Effector CD8-positive, alpha-beta T cell (primary cell): ENCODE measurements at places on chromosomes 6 and 20.

GRCh38 chr6:122614303-122614702, 4.1 kb downstream of the PKIB start:
- DNase-seq = no peak

- DNase-seq = no peak
These were observed 12.2 kb upstream of the OSER1 start for GRCh38 chr20:44222633-44223368.

GRCh38 chr20:21509079-21509596, 4.7 kb downstream of the NKX2-2 start:
- no peak for DNase-seq

- DNase-seq = no peak
These were observed 13.9 kb downstream of the ADISSP start for GRCh38 chr20:3753501-3754275.

- no peak for DNase-seq
These were observed 98.4 kb upstream of the PREP start for GRCh38 chr6:105501246-105501645.

GRCh38 chr6:113837170-113837569, 20.0 kb upstream of the MARCKS start:
- DNase-seq = no peak

GRCh38 chr6:11412011-11412424, 125.5 kb upstream of the TMEM170B start:
- no peak for DNase-seq

- DNase-seq = no peak
These were observed 3.6 kb upstream of the PRPH2 start for GRCh38 chr6:42726026-42726425.

GRCh38 chr6:150617062-150617461, 17.4 kb downstream of the PLEKHG1 start:
- DNase-seq = no peak

DNA sequence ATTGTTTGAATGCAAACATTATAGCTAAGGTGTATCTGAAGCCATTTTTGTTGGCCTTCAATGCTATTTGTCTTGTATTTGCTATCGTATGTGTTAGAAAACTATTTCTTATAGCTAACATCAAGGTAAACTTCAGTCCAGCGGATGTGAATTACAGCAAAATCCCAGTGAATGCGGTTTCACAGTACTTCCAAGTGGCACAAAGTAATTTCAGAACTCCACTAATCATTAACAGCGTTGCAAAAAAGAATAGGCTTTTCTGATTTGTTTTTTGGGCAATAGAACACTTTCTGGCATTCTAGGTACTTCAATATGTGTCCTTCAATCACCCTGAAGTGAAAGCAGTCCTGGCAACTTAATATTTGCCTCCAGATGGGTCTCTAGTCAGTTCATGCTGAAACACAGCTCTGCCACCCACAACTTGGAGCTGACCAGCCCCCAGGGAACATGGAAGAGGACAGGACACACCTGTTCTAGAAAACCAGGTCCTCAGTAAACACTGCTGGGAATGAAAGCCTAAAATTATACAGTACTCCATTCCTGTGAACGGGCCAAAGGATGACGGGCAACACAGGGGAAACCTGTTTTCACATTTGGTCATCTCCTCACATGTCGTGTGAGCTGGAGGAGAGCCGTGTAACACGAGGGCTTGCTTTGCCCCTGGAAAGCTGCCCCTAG, 9.7 kb upstream of the MRPS10 start:
- DNase-seq = no peak

GRCh38 chr6:90098001-90098531, 198.6 kb downstream of the BACH2 start:
- DNase-seq = no peak

- DNase-seq = no peak
These were observed 20.8 kb downstream of the SHLD1 start for GRCh38 chr20:5770987-5771318.

DNA sequence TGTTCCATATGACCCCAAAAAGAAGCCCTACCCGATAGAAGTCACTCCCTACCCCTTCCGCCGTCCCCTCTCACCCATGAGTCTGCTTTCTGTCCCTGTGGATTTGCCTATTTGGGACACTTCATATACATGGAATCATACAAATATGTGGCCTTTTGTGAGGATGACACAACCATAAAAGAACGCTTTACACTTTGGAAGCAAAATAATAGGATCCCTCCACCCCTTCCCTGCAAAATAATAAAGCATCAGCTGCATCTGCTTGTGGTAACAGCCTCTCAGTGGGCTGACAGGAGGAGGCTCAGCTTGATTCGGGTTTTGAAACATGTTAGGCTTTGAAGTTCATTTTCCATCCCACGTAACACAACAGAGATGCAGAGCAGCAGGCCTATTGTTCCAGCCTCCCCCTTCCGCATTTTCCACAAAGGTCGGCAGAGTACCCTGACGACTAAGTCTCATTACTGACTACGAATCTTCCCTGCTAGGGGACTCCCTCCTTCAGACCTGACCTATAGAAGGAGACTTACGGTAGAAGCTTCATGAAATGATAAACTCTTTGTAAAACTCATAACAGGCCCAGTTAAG, 99.1 kb downstream of the ALDH8A1 start:
- DNase-seq = no peak

DNA sequence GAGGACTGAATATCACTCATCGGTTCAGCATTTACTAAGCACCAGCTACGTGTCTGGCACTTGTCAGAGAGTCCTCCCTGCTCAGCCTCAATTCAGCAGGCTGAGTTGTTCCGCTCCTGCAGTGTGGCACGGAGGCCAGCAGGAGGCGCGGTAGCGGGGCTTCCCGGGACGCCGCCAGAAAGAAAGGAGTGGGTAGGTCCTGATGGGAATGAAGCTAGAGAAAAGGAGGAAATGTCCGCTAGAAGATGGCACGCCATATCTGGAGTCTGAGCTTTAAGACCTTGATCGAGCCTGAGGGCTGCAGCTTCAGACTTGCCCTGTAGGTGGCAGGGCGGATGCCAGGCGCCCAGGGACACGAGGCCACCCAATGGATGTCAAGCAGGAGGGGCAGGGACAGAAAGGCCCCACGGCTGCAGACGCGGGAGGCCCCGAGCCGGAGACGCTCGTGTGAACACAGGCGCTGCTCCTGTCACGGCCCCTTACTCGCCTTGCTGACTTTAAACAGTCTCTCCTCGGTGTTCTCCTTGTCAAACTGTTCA, 18.7 kb downstream of the SERPINB6 start:
- no peak for DNase-seq

GRCh38 chr6:158653577-158654354, 3.9 kb downstream of the SYTL3 start:
- DNase-seq = peak; percentile 79

GRCh38 chr6:143806282-143807102, 36.6 kb upstream of the LTV1 start:
- no peak for DNase-seq

GRCh38 chr20:32484958-32485769, 100.0 kb downstream of the NOL4L start:
- DNase-seq = peak; percentile 56

- DNase-seq = no peak
These were observed 296.7 kb downstream of the TFAP2C start for GRCh38 chr20:56925831-56926170.

DNA sequence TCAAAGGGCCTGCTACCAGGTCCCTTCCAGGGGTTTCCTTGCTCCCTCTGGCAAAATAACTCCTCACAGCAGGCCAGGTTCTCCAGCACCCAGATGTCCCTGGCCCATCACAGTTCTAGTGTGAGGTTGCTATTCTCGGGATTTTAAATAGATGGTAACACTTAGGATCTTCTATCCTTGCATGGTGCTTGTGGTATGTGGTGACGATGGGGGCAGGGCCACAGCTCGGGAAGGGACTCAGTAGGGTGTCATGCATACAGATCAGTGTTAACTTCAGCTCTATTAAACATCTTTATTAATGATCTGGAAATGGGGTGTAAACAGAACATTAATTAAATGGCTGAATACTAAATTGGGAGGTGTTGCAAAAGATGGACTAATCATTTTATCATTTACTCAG, 323.8 kb downstream of the QKI start:
- no peak for DNase-seq

DNA sequence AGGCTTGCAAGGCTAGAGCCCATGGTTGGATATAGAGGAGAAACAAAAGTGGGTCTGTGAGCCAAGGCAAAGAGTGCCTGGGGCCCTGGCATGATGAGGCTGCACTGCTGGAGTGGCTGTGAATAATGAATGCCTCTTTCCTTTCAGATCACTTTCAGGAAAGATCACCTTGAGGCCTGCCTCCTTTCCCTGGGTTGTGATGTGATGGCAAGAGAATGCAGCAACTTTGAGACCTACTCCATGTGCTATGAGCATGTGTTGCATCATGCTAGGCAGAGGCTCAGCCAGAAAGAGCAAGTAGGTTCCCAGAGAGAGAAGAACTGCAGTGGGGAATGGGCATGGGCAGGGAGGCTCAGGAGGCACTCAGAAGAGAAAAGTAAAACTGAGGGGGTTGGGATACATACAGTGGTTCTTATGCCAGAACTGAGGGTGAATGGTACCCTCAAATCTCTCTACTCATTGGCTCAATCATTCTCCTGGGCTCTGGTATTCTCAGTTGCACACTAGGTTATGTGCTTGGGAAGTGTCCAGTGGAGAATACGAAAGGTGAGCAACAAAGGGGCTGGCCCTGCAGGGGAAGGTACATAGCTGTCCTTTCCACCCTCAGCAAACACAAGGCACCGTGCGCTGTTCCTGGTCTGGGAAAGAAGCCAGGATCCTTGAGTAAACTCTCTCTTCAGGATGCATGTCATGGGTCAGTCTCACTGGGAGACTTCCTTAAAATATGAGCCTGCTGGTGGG, 45.9 kb downstream of the CD164 start:
- no peak for DNase-seq

DNA sequence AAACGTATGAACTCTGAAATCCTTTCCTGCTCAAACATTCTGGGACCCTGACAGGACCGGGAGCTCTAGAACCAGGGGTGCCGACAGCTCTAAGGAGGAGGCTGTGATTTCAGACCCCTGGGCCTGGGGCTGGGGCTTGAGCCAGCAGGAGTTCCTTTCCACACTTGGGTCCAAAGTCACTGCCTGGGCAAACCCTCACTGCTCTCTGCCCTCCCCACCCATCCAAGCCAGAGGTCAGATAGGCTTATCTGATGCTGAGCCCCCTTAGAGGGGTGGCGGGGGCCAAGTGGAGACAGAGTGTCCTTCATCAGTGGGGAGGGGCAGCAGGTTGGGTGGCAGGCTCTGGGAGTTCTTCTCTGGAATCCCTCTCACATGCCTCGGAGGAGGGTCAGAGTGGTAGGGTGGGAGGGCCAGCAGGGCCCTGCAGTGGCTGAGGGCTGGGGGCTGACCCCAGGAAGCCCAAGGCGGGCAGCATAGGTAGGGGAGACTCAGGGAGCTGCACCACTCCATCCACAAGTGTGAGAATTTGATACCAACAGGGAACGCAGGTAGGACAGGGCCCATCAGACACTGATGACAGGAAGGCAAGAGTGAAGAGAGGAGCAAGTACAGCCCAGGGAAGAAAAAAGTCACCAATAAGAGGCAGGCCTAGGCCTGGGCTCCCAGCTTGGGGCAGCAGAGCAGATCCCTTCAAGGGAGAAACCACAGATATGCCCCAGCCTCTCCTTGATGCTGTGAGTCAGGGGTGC, 121.0 kb downstream of the MRPL14 start:
- no peak for DNase-seq

DNA sequence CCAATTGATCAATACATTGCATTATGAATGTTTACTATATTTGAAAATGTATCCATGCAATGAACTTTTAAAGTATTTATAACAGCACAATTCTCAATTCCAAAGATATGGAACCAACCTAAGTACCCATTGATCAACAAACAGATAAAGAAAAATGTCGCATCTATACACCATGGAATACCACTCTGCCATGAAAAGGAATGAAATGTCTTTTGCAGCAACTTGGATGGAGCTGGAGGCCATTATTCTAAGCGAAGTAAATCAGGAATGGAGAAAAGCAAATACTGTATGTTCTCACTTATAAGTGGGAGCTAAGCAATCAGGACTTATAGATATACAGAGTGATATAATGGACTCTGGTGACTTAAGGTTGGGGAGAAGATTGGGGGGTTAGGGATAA, 22.9 kb downstream of the SRPK1 start:
- no peak for DNase-seq

DNA sequence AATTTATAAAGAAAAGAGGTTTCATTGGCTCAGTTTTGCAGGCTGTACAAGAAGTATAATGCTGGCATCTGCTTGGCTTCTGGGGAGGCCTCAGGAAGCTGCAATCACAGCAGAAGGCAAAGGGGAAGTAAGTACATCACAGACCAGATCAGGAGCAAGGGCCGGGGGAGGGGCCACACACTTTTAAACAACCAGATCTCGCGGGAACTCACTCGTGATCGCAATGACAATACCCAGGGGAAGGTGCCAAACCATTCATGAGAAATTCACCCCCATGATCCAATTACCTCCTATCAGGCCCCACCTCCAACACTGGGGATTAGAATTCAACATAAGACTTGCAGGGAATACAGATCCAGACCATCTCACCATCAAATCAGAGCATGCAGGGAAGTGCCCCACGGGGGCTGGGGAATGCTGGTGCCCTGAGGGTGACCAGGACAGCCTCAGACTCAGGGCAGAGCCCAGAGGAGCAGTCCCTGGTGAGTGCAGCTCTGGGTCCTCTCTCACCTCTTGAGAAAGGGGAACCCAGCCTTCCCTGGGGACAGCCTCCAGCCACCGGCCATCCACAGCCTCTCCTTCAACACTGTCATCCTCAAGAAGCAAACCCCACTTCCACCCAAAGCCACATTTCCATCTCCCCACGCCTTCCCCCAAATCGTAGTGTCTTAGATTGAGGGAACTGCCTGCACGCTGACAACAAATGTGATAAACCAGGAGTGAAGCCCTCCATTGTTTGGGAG, 80.7 kb downstream of the ANKRD60 start:
- DNase-seq = no peak

GRCh38 chr6:154276810-154277628, 79.6 kb downstream of the IPCEF1 start:
- no peak for DNase-seq

GRCh38 chr6:1039191-1039590, 272.7 kb upstream of the FOXQ1 start:
- no peak for DNase-seq

- DNase-seq = no peak
These were observed 101.1 kb downstream of the ISM1 start for GRCh38 chr20:13322198-13322597.

DNA sequence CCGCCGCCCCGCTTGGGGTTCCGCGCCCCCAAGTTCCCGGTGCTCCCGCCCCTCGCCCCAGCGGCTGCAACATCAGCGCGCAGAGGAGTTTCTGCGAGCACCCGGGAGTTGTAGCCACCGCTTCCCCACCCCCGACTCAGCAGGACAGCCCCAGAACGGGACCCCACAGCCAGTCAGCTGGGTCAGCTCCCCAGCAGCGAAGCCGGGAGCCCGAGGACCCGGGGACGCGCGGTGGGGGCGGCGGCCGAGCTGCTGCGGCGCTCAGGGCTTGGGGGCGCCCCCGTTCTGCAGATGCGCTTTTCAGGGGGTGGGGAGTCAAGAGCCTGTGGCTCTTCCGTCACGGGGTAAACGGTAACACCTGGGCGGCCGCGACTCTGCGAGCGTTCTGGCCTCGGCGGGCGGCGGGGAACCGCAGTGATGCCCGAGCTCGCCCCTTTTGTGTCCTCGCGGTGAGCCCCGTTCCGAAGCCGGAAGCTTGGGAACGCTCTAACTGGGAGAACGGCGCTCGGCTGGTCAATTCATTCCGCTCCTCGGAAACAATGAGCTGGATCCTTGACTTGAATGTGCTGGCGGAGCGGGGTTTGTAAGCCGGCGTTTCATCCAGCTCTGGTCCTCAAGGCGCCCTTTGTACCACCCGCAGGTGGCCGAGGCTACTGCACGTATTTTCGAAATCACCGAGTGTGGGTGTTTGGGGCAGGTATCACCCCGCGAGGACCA, 774 bp downstream of the PLEKHG1 start:
- no peak for DNase-seq
